BJ (cell line): ENCODE measurements at places on chromosomes 12 and 14.
A peak's percentile ranks its signal among the peaks of the same experiment; 100 is the strongest.

GRCh38 chr14:37035401-37035800 lies 137.0 kb downstream of the SLC25A21 start:
- DNase-seq = no peak

DNA sequence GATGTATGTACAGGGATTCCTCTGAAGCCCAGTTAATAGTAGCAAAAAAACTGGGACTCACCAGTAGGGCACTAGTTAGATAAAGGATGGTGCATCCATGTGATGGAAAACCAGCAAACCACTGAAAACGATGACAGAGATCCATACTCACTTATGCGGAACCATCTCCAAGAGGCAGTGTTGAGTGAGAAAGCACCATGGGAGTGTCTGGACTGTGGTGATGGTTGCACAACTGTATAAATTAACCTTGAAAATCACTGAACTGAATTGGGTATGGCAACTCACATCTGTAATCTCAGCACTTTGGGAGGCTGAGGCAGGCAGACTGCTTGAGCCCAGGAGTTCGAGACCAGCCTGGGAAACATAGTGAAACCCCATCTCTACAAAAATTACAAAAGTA lies 53.6 kb upstream of the ZFP36L1 start:
- no peak for DNase-seq

GRCh38 chr14:80933282-80933681 lies 8.3 kb downstream of the CEP128 start:
- no peak for DNase-seq

DNA sequence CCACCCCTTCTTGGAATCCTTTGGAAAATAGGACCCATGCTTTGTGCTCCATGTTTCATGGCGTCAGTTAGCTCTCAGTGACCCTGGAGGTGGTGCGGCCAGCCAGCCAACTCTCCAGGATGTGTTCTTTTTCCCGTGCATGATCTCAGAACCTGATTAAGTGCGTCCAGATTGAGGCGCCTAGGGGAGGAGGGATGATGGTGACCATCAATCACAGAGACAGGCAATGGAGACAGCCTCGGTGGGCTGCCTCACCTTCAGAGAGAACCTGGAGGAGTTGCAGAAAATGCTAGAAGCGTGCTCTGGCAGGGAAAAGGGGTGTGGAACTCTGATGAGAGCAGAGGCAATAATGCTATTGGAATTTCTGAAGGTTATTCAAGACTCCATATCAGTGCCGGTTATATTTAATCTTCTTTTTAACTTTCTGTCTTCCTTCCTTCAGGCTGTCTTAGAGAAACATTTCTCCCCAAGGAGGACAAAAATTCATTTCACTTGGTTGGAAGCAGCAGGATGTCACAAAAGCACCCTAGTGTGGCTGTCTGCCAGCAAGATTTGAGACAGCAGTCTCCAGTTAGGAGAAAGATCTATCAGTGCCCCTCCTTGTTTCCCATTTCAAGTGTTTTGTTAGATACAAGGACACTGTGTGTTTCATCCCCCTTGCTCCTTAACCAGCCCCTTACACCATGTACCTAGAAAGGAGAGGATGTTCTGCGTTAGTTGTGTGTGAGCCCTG lies 53.3 kb upstream of the IGF1 start:
- no peak for DNase-seq

DNA sequence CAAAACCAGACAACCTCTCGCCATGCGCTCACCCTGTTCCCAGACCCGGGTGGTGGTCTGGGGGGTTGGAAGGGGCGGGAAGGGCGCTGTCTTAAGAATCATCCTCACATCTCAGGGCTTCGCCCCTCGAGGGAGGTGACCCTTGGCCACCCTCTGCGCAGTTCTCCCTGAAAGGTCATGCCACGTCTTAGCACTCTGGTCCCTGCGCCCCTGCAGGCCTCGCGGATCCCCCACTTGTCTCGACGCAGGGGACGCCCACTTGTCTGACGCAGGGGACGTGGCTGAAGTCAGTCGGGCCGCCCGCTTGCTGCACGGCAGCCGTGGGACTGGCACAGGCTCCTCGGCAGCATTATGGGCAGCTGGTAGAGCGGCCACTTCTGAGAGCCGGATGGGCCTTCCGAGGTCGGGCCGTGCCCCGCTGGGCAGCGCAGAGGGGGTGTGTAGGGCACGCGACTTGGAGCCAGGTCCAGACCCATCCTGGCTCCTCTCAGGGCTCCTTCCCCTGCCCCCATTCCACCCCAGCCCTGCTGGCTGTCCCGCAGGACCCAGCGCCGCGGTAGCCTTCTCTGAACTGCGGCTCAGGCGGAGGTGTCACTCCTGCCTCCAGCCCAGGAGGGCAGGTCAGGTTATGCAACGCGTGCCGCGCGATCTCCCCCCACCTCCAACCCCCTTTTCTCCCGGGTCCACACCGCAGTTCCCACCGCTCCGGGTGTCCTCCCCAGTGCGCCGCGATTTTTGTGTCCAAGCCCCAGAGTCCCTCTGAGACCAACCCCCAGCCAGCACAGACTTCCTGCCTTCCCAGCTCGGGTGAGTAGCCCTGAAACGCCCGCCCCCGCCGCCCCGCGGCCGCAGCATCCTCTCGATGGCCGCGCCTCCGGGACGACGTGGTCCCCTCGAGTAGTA lies 40.9 kb upstream of the CAPRIN2 start:
- DNase-seq = no peak

- DNase-seq = peak; percentile 92
Observed at GRCh38 chr12:106084014-106084671, 54.6 kb downstream of the NUAK1 start.

DNA sequence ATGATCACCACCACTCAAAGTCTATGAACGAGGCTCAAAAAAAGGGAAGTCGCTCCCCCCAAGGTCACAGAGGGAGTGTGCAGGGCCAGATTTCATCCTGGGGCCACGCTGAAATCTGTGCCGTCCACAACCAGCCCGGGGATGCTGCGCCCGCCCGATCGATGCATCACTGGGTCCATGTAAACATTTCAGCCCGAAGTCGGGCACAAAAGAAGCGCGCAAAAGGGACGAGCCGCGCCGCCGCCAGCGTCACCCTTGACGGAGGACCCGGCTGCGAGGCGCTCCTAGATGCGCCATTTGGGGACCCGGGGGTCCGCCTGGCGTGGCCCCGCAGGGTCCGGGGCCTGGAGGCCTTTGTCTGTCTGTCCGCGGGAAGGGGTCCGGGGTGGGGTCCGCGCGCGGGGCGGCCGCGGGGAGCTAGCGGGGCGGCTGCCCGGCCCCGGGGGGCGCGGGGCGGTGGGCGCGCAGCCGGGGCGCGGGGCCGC lies 503 bp downstream of the FBXO21 start:
- no peak for DNase-seq

GRCh38 chr14:68380329-68380741 lies 412.5 kb downstream of the ZFP36L1 start:
- no peak for DNase-seq

DNA sequence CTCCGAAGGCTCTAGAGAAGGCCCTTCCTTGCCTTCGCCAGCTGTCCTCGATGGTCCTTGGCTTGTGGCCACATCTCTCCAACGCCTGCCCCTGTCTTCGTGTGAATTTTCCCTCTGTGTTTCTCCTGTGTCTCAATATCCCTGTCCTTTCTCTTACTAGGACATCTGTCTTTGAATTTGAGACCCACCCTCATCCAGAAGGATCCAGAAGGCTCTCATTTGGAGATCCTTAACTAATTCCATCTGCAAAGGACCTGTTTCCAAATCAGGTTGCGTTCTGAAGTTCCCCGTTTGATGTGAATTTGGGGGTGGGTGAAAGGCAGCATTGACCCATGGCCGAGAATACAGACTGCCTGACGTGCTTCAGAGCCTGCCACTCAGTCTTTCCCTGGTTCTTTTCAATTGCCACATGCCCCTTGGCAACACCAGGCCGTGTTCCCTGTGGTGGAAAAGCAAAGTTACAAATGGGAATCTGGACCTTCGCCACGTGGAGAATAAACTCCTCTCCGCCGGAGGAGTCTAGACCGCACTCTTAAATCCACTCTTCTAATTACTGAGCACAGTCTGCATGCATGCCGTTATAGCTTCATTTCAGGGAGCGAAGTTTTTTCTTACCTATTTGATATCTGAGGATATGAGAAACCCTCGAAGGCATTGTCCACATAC lies 158.8 kb downstream of the TMEM132C start:
- no peak for DNase-seq

DNA sequence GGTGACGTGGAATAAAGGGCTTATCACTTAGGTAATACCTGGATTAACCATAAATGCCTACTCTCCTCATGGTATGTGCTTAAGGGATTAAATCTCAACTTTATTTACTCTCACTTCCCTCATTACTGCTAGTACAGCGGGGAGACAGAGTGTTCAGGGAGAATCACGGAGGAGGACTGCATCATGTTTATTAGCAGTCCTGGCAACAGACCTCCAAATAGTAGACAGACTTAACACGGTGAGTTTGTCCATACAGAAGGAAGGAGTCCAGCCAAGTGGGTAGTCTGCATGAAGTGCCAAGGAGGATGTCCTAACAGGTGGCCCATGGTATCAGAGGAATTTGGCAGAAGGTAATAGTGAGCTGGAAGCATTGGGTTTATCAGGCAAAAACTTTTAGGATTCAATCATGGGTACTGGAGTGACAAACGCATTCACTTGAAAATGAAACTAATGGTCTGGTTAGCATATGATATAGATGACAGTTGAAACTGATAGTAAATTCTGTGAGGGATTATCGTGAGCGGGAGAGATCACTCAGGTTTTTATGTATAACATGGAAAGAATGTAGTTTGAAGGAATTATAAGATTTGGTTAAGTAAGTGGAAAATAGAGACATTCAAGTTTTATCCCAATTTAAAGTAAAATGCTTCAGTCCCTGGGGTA lies 471.8 kb downstream of the TMEM117 start:
- no peak for DNase-seq

DNA sequence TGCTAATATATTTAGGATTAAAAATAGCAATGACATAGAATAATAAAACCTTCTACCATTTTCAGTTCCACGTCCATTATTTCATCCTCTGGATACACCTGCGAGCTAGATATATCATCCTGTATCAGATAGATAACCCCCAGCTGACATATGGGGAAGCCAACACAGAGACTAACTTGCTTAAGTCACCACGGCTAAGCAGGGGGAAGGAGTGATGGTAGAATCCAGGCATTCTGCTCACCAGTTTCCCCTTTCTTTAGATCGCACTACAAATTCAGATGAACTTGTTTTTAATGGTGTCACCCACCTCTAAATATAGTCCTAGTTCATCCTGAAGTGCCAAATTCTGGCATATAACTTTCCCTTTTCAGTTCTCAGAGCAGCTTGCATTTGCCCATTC lies 110.1 kb downstream of the TXNDC16 start:
- DNase-seq = no peak

DNA sequence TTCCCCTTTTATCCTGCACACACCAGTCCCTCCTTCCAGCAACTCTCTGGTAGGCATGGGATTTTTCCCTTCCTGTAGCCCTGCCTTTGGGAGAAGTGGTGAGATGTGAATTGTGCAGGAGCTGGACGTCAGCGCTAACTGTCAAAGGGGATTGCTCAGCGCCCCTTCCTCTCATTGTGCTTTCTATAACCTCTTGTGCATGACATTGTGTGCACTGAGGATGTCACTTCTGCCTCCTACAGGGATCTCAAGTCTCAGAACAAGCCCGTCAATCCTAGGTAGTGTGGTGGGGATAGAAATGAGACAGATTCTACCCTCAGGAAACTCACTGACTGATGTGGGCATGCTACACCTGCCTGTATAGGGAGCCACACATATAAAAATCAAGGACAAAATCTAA lies 8.7 kb downstream of the KCNA5 start:
- DNase-seq = no peak

GRCh38 chr12:101501410-101501995 lies 26.4 kb downstream of the SPIC start:
- DNase-seq = no peak

- no peak for DNase-seq
Observed at GRCh38 chr12:132084621-132085290, 59.4 kb downstream of the DDX51 start.

DNA sequence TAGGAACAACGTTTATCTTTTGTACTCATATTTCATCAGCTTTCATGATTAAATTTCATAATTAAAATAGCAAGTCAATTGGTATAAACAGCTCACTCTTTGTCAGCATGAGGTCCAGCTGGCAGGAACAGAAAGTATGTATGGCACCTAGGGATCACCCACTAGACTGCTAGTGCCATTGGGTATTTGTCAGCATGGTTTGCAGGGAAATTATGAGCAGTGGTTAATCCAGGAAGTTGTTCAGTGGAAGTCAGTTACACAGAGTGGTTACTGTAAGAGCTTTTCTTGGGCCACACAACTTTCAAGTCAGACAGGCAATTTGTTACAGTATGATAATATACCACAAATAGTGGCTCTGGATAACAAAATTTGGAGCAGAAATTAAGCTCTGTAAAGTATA lies 340.3 kb upstream of the RGS6 start:
- no peak for DNase-seq

DNA sequence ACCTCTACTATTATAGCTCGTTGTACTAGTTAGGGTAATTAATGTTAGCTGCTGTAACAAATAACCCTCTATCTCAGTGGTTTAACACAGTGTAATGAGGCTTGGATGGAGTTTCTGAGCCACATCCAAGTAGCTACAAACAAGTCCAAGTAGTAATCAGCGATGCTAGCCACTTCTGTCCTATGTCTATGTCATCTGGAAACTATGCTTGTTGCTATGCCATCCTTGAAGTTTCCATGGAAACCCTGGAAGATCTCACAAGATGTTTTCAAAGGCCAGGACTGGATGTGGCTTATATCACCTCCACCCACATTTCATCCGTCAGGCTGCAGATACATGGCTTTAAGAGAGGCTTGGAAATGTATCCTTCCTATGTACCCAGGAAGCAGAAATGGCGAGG lies 422.1 kb downstream of the AACS start:
- DNase-seq = no peak

- no peak for DNase-seq
Observed at GRCh38 chr12:65280306-65280705, 1.8 kb downstream of the MSRB3 start.

GRCh38 chr14:67764496-67764895 lies 51.9 kb downstream of the ZFYVE26 start:
- no peak for DNase-seq

DNA sequence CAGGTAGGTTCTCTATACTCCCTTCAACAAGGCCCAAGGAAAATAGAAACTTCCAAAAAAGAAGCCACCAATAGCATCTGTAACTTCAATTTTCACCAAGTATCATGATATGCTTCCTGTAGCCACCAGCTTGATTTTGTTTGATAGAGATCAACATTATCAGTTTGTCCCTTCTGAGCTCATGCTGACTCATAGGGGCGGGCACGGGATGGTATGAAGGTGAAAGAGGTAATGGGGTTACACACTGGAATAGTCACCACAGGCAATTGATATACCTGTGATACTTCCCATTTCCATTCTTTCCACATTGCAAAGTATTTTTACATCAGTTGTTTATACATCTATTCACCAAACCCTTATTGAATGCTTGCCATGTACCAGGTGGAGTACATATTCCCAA lies 134.1 kb downstream of the KCNA5 start:
- no peak for DNase-seq

GRCh38 chr12:62720661-62721330 lies 214.2 kb downstream of the PPM1H start:
- DNase-seq = no peak

GRCh38 chr14:25053585-25053984 lies 3.6 kb upstream of the STXBP6 start:
- DNase-seq = no peak

- no peak for DNase-seq
Observed at GRCh38 chr14:91284791-91285548, 40.5 kb upstream of the GPR68 start.
